Activated CD8-positive, alpha-beta memory T cell treated with anti-CD3 and anti-CD28 coated beads, Interleukin-2, amount 10 ng/mL, durations not matched to agents 7 days and 5 days (primary cell): ENCODE measurements at places on chromosomes 4 and X. TPM values are rescaled to one million over a fixed set of nuclear protein-coding genes. Genes with fewer than 3 reads are reported as not detected.

Gene SORCS2
- 0.06 TPM for total RNA-seq

Gene GAGE13
- not detected for total RNA-seq

Gene PGM2
- total RNA-seq, result 49.0 TPM

Gene COL4A5
- not detected for total RNA-seq

Gene NEIL3
- total RNA-seq, result 27.5 TPM

Gene GPR173
- not detected for total RNA-seq
